ENCODE measurements at places on chromosomes 12 and 14. TPM values are rescaled to one million over a fixed set of nuclear protein-coding genes. Genes with fewer than 3 reads are reported as not detected.

- DNase-seq: no peak
Observed at GRCh38 chr12:55845785-55846496, 3.2 kb upstream of the MMP19 start.

DNA sequence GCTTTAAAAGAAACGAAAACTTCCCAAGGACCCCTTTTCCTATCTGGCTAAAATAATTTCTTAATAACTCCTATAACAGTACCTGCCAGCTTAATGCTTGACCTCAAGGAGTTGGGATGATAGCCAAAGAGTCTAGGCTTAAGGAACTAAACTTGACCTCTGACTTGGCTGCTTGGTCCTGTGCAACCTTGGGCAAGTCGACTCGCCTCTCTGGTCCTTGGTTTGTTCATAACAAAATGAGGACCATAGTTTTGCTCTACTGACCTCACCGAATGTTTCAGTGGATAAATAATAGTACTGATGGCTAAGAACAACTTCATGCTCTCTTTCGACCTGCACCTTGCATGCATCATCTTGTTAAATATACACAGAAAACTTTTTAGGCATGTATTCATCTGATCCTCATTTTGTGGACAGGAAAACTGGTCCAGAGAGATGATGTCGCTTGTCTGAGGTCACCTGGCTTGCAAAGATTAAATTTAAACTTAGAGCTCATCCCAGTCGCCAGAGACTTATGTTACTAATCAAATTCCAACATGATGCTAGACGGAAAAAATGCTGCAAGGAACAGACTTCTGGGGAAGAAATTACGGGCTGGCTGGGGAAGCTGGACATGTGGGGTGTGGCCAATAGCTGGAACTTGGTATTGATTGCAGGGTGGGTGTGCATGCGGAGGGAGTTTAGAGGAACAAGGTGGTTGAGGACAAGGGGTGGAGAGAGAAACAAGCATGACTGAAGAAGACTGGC lies 38.0 kb upstream of the WSCD2 start:
- DNase-seq: no peak

MYF6 gene
- total RNA-seq: 1.1 TPM

OAS1 gene
- 4.0 TPM for total RNA-seq

PIWIL1 gene
- not detected for total RNA-seq

Measured in cardiac septum (tissue), 1 donor.